CD4-positive, alpha-beta T cell treated with Interleukin-4 for 4 hours (primary cell): ENCODE measurements at places on chromosomes 12 and 14.
A peak's percentile ranks its signal among the peaks of the same experiment; 100 is the strongest.

DNA sequence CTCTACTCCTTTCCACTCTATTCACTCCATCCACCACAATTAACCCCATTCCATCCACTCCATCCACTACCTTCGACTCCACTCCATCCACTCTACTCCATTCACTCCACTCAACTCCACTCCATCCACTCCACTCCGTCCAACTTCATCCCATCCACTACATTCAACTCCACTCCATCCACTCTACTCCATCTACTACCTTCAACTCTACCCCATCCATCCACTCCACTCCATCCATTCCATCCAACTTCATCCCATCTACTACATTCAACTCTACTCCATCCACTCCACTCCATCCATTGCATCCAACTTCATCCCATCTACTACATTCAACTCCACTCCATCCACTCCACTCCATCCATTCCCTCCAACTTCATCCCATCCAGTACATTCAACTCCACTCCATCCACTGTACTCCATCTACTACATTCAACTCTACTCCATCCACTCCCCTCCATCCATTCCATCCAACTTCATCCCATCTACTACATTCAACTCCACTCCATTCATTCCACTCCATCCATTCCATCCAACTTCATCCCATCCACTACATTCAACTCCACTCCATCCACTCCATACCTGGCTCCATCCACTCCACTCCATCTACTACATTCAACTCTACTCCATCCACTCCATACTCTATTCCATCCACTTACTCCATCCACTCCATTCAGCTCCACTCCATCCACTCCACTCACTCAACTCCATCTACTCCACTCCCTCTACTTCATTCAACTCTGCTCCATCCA is 16.4 kb downstream of the HNF1A start:
- no peak for DNase-seq

GRCh38 chr14:104302794-104303405 is 164.5 kb downstream of the KIF26A start:
- no peak for DNase-seq

DNA sequence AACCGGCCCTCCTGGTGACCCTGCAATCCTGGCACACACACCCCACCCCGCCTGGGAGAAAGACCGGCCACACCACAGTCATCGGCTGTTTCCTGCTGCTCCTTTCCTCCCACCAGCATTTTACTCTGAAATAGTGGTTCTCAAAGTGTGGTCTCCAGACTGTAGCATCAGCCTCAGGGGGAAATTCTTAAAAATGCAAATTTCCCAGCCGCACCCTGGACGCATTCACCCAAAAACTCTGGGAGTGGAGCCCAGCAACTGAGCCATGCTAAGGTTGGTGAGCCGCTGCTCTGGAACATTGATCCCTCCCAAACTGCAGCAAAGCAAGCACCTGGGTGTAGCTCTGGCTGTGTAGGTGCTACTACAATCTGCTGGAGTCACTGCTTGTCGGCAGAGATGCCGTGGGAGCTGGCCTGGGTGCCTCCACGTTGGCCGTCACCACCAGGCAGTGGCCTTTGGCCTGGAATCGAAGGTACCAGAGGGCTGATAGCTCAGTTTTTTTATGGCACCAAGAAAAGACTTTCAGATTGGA is 38.4 kb upstream of the BCL2L14 start:
- no peak for DNase-seq

DNA sequence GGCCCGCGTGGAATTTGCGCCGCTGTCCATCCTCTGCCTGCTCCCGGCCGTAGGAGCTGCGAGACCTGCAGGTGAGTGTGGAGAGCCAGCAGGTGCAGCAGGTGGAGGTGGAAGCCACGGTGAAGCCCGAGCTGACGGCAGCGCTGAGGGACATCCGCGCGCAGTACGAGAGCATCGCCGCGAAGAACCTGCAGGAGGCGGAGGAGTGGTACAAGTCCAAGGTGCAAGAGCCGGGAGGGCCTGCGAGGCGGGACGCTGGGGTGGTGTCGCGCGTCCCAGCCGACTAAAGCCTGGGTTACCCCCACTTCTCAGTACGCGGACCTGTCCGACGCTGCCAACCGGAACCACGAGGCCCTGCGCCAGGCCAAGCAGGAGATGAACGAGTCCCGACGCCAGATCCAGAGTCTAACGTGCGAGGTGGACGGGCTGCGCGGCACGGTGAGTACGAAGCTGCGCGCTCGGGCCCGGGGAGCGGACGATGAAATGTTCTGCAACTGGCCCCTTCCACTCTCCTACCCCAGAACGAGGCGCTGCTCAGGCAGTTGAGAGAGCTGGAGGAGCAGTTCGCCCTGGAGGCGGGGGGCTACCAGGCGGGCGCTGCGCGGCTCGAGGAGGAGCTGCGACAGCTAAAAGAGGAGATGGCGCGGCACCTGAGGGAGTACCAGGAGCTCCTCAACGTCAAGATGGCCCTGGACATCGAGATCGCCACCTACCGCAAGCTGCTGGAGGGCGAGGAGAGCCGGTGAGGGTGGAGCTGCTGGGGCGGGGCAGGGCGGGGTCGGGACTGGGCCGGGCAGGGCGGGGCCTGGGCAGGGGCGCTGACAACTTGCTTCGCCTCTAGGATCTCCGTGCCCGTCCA is 2.1 kb downstream of the PRPH start:
- DNase-seq = peak; percentile 4

GRCh38 chr12:96383991-96384390 is 16.2 kb downstream of the CDK17 start:
- DNase-seq = no peak

- DNase-seq = no peak
Measured at GRCh38 chr14:85454226-85454813, 75.6 kb upstream of the FLRT2 start.

DNA sequence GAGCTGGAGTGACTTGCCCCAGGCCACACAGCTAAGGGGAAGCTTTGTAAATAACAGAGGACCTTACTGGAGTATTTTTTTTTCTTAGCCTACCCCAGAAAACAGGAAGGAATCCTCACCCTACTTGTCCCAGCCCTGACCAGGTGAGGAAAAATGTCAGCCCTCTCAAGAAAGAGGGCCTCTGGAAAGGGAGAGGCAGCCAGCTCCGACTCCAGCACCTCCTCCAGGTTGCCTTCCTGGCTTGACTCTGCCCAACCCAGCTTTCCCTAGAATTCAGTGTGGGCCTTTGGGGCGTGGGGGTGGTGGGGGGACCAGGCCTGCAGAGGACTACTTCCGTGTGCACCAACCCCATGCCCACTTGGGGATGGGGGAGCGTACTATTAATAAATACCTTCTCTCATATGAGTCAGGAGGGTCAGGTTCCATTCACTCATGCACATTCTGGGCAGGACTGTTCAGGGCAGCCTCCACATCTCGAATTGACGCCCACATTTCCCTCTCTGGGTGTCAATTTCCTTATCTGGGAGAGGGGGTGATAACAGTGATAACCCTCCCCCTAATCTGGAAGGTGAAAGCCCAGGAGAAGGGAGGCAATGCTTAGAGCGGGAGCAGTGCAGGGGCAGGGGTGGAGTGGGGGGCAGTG is 5.2 kb downstream of the RHOF start:
- no peak for DNase-seq

DNA sequence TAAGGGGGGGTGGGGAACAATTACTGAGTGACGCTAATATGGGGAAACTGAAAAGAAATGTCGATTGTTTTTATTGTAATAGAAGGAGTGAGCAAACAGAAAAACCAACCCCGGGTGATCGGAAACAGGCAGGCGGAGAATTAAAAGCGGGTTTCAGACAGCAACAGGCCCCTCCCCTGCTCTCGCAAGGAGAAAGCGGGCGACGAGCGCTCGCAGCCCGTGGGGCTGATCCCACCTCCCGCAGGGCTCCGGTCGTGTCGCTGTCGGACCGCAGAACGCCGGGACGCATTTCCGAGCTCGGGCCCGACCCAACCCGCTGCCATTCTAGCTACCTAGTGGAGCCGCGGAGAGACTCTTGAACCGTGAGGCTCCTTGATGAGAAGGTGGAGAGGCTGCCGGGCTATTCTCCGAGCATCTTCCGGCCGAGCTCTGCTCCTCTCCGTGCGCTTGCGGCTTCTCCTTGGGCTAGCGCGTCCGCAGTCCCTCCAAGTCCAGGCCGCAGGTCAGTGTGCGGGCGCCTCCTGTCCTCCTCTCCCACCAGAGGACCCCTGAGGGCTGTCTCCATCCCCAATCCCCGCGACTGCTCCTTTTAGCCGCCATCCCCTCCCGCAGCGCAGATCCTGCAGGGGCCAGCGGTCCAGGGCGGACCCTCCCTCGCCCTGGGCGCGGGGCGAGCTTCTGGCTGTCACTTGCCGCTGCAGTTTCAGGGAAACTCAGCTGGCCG is 4.1 kb upstream of the PAX9 start:
- DNase-seq = no peak

DNA sequence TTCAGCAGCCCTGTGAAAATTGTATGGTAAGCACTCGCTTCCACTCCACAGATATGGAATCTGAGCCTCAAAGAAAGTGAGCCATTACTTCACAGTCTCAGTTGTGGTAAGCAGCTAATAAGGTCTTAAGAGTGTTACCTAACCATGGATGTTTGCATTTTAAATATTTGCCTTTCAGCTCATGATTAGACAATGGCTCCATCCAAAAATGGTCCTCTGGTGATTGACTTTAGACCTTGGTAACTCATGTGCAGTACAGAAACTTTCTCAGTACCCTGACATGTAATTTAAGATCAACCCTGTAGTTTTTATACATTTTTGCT is 1.8 kb downstream of the A2M start:
- DNase-seq = no peak

DNA sequence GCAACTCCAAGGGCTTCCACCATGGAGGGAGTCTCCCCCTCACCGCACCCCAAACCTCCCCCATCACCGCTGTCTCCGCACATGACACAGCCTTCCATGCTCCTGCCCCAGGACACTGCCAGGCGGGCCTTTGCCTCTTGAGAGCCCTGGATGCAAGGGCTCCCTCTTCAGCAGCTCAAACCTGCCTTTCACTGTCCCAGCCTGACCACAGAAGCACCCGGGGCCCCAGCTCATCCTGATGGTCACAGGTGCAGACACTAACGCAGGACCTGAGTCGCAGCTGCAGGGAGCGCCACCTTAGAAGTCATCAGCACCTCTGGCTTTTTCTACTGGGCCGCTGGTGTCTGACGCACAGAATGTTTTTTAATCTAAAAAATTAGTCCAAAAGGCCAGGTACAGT is 54.0 kb downstream of the SYNE3 start:
- no peak for DNase-seq

- DNase-seq = no peak
Measured at GRCh38 chr14:75476274-75476995, 45.8 kb upstream of the BATF start.

GRCh38 chr12:71295953-71296352 is 138.2 kb upstream of the TSPAN8 start:
- no peak for DNase-seq

DNA sequence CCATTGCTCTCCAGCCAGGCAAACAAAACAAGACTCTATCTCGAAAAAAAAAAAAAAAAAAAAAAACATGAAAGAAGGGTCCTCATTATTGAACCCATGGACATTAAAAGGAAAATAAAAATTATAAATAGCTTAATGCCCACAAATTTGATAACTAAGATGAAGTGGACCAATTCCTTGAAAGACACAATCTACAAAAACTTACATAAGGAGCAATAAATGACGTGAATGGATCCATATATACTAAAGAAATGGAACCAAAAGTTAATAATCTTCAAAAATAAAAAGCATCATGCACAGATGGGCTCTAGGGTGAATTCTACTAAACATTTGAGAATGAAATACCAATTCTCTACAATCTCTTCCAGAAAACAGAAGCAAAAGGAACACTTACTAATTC is 47.7 kb upstream of the AP4S1 start:
- no peak for DNase-seq
